Activated naive CD4-positive, alpha-beta T cell treated with anti-CD3 and anti-CD28 coated beads, Interleukin-2, amount 50 U/mL, for 16 hours (primary cell): ENCODE measurements at places on chromosomes 11 and 22.

- DNase-seq: no peak
These were observed 34.1 kb upstream of the WNT7B start for GRCh38 chr22:46010951-46011626.

DNA sequence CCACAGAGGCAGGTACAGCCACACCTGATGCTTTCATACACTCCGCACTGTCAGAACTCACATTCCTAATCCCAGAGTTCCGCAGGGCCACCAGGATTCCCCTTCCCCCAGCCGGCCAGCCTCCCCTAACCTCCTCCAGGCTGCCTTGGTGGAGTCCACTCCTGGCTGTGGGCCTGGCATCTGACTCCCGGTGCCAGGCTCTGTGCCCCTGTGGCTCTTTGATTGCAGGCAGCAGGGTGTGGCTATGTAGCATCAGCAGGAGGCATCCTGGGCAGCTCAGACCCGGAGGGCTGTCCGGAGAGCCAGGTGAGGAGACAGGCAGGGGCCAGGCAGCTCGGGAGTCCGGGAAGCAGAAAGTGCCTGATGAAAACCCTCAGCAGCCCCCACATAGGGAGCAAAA, 1432.9 kb downstream of the BRD1 start:
- no peak for DNase-seq

GRCh38 chr11:111523343-111523742, 8.8 kb downstream of the HOATZ start:
- DNase-seq: no peak

DNA sequence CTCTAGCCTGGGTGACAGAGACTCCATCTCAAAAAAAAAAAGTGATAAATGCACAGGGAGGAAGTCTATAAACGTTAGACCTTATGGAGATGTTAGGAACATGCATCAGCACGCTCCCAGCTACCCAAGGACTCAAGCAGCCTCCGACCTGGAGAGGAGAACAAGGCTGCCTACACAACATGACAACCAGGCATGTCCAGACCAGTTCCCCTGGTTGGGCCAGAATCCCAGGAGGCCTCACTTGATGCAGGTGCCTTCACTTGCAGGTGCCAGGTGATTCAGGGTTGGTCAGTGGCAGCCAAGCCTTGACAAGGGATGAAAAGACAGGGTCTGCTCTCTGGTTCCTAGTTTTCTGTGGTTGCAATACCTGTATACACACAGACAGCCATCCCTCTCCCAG, 5.9 kb downstream of the RANGAP1 start:
- DNase-seq: no peak

- DNase-seq: no peak
These were observed 59.1 kb downstream of the ETS1 start for GRCh38 chr11:128528294-128528693.
